ENCODE measurements at places on chromosomes 7 and 10.

GRCh38 chr10:100528921-100529474 is 673 bp downstream of the NDUFB8 start:
- DNase-seq = no peak

DNA sequence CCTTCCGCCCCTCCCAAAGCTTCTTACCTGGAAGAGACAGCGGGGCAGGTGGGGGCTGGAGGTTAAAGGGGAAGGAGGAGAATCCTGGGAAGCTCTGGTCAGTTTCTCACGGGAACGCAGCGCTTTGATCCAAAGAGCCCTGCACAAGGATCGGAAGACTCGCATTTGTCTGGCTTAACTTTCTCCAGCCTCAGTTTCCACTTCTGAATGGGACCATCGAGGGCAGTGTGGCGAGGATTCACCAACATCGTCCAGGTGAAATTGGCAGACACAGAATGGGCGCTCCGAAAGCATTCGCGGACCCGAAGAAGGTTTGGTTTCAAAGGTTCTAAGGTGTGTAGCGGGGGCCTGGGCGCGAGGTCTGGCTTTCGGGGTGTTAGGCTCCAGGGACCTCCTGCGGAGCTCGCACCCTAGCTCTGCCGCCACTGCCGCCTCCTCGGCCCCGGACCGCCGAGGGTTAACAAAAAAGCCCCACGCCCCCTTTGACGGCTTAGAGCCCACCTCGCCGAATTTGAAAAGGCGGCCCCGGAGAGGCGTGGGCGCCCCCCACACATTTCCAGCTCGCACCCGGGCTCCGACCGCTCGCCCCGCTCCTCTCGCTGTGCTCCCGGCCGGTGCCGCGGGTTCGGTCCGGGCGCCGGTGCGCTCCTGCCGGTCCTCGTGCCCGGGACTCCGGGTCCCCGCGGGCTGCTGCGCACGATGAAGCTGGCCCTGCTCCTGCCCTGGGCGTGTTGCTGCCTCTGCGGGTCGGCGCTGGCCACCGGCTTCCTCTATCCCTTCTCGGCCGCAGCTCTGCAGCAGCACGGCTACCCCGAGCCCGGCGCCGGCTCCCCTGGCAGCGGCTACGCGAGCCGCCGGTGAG is at the start of gene COL26A1:
COL26A1 (plus strand) TSS at position 542 of the 862 bp plus-strand sequence; CDS start at position 700, 158 bp downstream.
- DNase-seq = no peak

DNA sequence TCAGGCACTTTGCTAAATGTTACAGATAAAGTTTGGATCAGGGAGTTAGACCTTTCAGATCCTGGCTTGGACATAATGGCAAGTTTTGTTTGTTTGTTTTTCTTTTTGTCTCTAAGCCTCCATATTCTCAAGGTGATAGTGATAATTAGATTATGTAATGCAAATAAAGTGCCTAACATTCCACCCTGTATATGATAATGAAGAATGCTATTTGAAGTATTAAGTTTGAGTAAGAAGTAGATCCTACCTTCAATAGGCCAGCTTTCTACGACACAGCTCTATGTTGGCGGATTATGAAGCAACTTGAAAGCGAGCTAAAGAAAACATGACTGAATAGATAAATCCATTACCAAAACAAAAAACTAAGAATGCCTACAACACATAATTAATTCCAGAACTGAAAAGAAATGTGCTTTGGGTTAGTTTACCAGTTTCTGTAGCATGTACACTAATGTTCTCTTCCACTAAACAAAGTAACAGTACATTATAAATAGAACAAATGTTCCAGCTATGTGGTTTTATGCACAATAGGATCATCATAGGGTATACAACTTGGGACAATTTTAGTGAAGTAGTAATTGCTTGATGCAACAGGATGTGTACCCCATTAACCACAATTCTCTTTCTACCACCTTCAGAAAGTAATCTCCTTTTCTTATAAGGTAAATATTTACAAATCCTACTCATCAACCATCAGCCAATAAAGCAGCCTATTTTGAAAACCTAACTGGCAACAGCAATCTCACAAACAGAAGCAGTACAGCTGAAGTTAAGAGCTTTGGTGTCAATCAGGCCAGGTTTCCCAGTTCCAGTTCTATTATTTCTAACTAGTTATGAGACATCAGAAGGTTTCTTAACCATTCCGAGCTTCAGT is 1.5 kb downstream of the SEM1 start:
- DNase-seq = no peak

DNA sequence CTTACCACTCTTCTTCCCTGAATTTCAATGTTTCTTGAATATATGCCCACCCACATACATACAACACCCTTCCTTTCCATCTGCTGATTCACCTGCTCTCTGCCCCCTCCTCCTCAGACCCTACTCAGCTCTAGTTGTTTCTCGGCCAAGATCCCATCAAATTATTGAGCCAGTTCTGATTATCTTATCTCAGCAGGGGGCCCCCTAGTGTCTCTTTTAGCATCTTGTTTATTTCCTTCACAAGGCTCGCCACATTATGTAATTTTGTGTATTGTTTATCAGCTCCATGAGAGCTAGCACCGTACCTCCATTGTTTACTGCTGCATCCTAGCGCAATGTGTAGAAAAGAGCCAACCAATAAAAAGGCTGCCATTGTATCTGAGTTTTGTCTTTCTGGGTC is 71.9 kb downstream of the FAM13C start:
- DNase-seq = no peak

GRCh38 chr10:106771154-106771553 is 393.4 kb downstream of the SORCS1 start:
- no peak for DNase-seq

DNA sequence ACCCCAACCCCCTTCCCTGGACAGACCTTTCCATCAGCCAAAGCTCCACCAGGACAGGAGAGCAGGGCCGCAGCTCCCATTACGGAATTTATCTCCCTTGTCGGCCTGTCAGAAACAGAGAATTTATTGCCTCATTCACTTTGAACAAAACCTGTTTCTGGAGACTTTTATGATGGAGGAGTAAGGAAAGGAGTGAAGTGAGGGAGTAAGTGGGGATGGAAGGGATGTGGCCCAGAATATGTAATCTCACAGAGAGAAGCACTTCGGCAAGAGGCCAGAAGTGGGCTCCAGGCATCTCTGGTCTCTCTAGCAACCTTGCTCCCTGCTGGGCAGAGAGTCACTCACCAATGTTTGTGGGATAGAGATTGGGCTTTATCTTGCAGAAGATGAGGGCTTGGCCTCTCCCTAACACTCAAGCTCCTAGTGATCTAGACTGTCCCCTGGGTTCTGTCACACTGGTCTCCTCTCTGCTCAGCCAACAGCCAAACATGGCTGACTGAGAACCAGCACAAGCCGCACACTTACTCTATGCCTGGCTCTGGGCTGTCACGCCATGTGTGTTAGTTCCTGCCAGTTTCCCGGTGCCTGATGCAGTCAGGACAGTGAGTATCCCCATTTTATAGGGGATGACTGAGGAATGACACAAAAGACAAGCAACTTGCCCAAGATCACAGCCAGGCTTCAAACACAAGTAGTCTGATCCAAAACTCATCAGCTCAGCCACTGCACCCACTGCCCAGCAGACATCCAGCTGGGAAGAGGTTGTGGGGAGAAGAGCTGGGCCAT is 149.4 kb upstream of the ZMIZ1 start:
- DNase-seq = no peak

DNA sequence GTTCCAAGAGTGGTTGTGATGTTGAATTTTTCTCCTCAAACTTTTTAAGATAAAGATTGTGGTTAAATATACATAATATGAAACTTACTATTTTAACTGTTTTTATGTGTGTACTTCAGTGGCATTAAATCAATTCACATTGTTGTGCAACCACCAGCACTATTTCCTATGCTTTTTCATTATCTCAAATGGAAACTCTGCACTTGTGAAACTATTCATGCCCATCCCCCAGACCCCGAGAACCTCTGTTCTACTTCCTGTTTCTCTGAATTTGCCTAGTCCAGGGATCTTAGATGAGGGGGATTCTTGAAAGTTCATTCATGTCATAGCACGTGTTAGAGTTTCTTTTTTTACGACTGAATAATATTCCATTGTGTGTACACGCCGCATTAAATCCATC is 67.0 kb downstream of the WDR37 start:
- DNase-seq = no peak

GRCh38 chr10:88538048-88538447 is 45.1 kb downstream of the RNLS start:
- DNase-seq = no peak

DNA sequence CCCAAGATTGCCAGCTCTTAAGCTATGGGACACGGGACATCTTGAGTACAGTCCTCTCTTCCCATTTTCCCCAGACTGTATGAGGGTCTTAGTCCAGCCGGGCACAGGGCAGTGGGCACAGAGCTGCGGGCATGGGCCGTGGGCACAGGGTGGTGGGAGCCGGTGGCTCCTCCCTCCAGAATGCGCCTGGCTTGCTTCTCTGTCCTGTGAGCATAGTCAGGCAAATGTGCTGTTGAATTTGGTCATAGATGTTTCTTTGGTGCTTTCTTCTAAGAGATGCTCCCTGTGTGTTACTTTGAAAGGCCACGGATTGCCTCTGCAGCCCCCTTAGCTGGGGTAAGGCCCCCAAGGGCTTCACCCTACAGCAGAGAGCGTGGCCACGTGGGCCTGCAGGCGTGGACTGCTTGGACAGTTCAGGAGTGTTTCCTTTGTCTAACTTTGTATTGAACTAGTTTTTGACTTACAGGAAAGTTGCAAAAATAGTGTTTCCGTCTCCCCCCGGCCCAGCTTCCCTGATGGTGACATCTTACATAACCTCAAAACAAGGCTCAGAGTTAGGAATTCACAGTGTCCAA is 24.7 kb downstream of the LRRC27 start:
- no peak for DNase-seq

DNA sequence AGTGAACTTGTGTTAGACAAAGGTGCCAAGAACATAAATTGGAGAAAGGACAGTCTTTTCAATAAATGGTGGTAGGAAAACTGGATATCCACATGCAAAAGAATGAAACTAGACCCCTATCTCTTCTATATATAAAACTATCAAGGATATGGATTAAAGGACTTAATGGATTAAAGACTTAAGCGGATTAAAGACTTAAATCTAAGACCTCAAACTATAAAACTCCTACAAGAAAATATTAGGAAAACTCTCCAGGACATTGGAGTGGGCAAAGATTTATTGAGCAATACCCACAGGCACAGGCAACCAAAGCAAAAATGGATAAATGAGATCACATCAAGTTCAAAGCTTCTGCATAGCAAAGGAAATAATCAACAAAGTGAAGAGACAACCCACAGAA is 242.9 kb upstream of the MEOX2 start:
- DNase-seq = no peak

DNA sequence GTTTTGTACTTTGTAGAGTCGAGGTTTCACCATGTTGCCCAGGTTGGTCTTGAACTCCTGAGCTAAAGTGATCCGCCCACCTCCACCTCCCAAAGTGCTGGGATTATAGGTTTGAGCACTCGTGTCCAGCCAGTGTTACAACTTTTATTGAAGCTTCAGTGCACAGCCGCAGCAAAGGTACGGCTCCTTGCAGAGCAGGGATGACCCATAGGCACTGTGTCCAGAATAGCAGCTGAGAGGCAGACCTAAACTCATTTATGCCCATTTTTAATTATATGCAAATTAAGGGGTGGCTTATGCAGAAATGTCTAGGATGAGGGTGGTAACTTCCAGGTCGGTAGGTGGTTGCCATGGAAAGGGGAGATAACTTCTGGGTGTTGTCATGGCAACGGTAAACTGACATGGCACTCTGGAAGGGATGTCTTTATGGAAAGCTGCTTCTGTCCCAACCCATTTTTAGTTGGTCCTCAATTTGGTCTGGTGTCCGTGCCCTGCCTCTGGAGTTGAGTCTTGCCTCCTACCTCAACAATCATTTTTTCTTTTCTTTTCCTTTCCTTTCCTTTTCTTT is 22.7 kb downstream of the NYAP1 start:
- DNase-seq = no peak

GRCh38 chr7:37205451-37205850 is 243.2 kb downstream of the ELMO1 start:
- no peak for DNase-seq

DNA sequence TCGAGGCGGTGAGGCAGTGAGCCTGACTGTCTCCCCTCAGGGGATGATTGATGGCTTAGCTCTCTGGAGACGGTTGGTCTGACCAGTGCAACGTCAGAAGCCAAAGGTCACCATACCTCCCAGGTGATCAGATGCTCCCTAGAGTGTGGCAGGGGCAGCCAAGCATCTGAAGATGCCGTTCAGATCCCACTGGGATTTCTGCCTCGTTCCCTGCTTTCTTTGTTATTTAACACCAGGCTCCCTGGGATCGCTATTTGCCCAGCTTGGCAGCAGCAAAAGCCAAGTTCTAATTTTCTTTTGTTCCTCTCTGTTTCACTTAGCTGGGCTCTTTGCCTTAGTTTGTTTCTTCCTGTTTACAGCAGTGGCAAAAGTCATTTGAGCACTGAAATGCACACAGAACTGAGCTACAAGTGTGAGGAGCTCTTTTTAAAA is 53.5 kb upstream of the SVIL start:
- no peak for DNase-seq

- DNase-seq = no peak
Measured at GRCh38 chr7:25853314-25853713, 298.7 kb upstream of the NFE2L3 start.

DNA sequence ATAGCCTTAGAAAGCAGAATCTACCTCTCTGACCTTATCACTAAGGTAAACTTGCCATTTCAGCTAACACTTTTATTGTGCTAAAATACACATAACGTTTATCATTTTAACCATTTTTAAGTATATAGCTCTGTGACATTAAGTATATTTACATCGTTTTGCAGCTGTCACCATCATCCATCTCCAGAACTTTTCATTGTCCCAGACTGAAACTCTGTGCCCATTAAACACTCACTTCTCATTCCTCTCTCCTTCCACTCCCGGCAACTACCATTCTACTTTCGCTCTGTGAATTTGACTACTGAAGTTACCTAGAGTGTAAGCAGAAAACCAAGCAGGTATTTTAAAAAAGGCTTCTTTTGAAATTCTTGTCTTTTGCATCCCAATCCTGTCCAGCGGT is 1.3 kb downstream of the DDX50 start:
- DNase-seq = no peak

- DNase-seq = no peak
Measured at GRCh38 chr10:32073128-32073527, 16.9 kb upstream of the KIF5B start.

GRCh38 chr10:78414380-78414779 is 380.7 kb downstream of the RPS24 start:
- DNase-seq = no peak
